ENCODE measurements at places on chromosomes 7 and 10. TPM values are rescaled to one million over a fixed set of nuclear protein-coding genes. Genes with fewer than 3 reads are reported as not detected.

GRCh38 chr7:30815951-30816644 is 44.9 kb downstream of the MINDY4 start:
- H3K4me3 ChIP-seq = no peak overlapping the region
- no peak for DNase-seq
- peak overlapping the region; percentile 17 for H3K27ac ChIP-seq
- no peaks in the 10 kb centered on the region for H3K27me3 ChIP-seq
- H3K4me1 ChIP-seq = no peaks in the 10 kb centered on the region
- H3K36me3 ChIP-seq = no peaks in the 10 kb centered on the region

DNA sequence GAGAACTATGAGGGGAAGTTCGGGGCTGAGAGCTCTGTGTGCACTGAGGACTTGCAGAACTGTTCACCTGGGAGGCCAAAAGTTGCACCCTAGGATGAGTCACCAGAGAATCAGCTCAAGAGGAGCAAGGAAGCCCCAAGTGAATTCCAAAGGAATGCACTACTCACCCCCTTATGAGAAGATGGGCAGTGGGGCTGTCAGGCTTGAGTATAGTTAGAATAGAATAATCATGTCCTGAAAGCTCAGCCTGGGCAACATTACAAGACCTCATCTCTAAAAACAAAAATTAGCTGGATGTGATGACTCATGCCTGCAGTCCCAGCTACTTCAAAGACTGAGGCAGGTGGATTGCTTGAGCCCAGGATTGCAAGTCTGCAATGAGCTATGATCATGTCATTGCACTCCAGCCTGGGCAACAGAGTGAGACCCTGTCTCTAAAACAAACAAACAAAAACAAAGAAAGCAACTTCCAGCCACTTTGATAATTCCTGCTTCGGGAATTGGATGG is 30.0 kb downstream of the MAP3K8 start:
- H3K27me3 ChIP-seq = no peaks in the 10 kb centered on the region
- H3K4me1 ChIP-seq = peaks cover 12% of the 10 kb centered on the region
- H3K36me3 ChIP-seq = peaks cover 35% of the 10 kb centered on the region
- no peak overlapping the region for H3K27ac ChIP-seq

DNA sequence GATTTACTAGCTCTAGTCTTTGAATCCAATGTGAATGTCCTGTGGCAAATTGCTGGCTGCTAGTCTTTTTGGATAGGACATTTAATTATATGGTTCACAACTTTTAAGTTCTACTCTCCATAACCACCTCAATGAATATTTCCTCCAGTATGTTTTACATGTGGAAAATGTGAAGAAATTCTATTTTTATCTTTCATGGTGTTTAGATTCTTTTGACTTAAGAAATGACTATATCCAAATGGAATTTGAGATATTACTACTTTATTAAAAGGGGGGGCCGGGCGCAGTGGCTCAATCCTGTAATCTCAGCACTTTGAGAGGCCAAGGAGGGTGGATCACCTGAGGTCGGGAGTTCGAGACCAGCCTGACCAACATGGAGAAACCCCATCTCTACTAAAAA is 202.0 kb downstream of the ARL4A start:
- no peaks in the 10 kb centered on the region for H3K4me1 ChIP-seq
- no peak overlapping the region for H3K4me3 ChIP-seq
- H3K27ac ChIP-seq = no peak overlapping the region
- H3K27me3 ChIP-seq = no peaks in the 10 kb centered on the region

DNA sequence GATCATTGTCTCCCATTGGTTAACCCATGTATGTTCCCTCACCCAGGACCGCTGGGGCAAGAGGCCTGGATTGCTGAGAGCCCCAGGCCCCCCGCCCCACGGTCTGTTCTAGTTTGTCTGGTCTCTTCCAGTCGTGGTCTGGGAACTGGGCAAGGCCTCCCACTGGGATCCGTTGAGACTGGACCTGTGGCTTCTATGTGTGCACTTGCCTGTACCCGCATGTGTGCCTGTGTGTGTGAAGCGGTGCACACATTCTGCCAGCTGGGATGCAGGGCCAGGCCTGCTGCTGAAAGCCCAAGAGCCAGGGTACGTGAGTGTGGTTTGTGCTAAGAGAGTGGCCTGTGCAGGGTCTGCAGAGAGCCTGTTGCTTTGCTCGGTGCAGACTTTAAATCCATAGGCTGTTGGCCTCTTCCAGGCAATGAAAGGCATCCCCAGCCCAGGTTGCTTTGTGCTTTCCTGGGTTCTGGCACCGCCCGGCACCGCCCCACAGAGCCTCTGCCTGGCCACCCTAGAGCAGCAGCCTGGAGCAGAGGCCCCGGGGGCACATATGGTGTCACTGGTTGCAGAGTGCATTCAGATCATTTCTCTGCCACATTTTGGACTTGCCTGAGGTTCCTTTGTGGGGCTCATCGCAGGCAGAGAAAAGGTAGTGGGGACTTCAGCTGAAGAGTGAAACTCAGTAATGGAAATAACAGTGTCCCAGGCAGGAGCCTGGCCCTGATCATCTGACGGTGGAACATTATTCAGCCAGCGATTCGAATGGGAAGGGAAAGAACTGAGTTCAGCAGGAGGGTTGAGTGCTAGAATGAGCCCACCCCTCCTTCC is 215.5 kb downstream of the GLRX3 start:
- H3K27ac ChIP-seq = no peak overlapping the region
- H3K4me1 ChIP-seq = no peaks in the 10 kb centered on the region
- H3K27me3 ChIP-seq = no peaks in the 10 kb centered on the region

GRCh38 chr10:6667679-6668270 is 87.7 kb upstream of the PRKCQ start:
- H3K4me3 ChIP-seq = no peak overlapping the region
- DNase-seq = no peak
- H3K36me3 ChIP-seq = no peaks in the 10 kb centered on the region
- H3K27ac ChIP-seq = no peak overlapping the region
- no peaks in the 10 kb centered on the region for H3K27me3 ChIP-seq
- no peaks in the 10 kb centered on the region for H3K4me1 ChIP-seq

- H3K4me3 ChIP-seq = no peak overlapping the region
- DNase-seq = no peak
- H3K36me3 ChIP-seq = no peaks in the 10 kb centered on the region
- H3K4me1 ChIP-seq = no peaks in the 10 kb centered on the region
Observed at GRCh38 chr7:12701433-12701832, 14.0 kb downstream of the ARL4A start.

DNA sequence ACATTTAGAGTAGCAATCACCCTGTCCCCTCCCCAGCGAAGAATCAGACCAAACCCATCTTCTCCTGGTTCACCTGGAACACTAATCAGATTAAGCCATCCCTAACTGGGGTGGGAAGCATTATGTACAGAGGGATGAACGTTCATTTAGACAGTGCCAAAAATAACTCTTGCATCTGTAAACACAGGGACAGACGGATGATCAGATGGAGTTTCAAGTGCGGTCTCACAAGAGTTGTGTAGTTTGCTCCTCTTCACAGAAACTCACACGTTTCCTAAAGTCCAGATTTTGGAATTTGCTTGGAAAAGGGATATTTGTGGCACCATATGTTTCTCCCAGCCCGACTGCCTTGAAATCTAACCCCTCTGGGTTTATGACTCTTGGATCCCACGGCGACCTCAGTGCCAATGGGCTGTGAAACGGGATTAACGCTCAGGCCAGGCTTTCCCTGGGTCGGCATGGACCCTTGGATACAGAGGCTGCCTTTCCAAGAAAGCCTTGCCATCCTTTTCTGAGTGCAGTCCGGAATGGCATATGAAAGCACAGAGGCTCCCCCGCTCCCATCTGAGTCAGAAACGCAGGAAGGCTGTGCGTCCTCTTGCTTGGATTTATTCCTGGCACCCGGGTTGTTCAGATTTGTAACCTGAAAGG is 293.2 kb upstream of the HABP2 start:
- no peaks in the 10 kb centered on the region for H3K27me3 ChIP-seq
- H3K36me3 ChIP-seq = no peaks in the 10 kb centered on the region
- DNase-seq = no peak
- no peaks in the 10 kb centered on the region for H3K4me1 ChIP-seq
- H3K27ac ChIP-seq = no peak overlapping the region
- no peak overlapping the region for H3K4me3 ChIP-seq

DNA sequence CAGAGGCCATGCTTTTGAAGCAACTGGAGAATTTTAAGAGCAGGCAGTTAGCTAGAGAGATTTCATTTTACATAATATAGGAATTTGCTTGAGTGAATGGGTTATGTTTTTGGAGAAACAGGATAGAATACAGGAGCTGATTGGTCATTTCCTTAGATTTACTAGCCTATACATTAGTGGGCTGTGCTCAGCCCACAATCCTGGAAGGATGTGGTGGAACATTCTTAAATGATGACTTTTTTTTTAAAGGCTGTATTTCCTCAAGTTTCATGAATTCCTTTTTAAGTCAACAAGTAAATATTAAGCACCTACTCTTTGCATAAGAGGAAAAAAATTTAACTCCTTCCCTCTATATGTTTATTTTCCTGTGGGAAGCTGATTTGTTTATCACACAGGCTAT is 314.4 kb upstream of the BMPER start:
- H3K36me3 ChIP-seq = no peaks in the 10 kb centered on the region
- no peak for DNase-seq
- H3K27ac ChIP-seq = no peak overlapping the region

GRCh38 chr10:125401462-125401861 is 241.1 kb upstream of the CTBP2 start:
- no peak overlapping the region for H3K4me3 ChIP-seq
- DNase-seq = no peak
- H3K4me1 ChIP-seq = no peaks in the 10 kb centered on the region
- no peaks in the 10 kb centered on the region for H3K36me3 ChIP-seq
- H3K27ac ChIP-seq = no peak overlapping the region

GRCh38 chr7:140624392-140625191 is 16.0 kb downstream of the DENND2A start:
- H3K4me3 ChIP-seq = no peak overlapping the region
- no peaks in the 10 kb centered on the region for H3K36me3 ChIP-seq
- DNase-seq = no peak
- H3K4me1 ChIP-seq = no peaks in the 10 kb centered on the region
- peak overlapping the region; percentile 10 for H3K27ac ChIP-seq

GRCh38 chr7:39952803-39953202 is 2.7 kb downstream of the CDK13 start:
- no peak overlapping the region for H3K27ac ChIP-seq
- no peak for DNase-seq
- no peaks in the 10 kb centered on the region for H3K27me3 ChIP-seq
- peak overlapping the region; percentile 96 for H3K4me3 ChIP-seq
- peaks cover 2% of the 10 kb centered on the region for H3K4me1 ChIP-seq

DNA sequence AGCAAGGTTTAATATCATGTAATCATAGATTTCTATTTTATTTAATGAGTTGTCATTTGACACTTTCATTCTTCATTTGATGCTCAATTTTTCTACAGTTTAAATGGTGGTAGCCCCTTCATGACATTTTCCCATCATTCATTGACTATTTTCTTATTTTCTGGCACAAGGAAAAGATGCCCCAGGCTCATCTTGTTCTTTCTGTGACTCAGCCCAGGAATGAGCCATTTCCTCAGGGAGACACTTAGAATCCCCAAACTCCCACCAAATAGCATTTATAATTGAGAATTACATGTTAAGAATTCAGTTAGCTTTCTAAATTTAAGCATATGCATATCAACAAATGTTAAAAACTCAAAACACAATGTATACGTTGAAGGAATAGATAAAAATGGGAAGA is 222.3 kb downstream of the KIF20B start:
- H3K27me3 ChIP-seq = no peaks in the 10 kb centered on the region
- DNase-seq = no peak
- no peak overlapping the region for H3K4me3 ChIP-seq
- H3K36me3 ChIP-seq = no peaks in the 10 kb centered on the region
- no peaks in the 10 kb centered on the region for H3K4me1 ChIP-seq
- no peak overlapping the region for H3K27ac ChIP-seq

GRCh38 chr10:59753267-59753666 is at the start of gene MRLN:
MRLN (minus strand) TSS chr10:59753455.
- H3K27me3 ChIP-seq = no peaks in the 10 kb centered on the region
- DNase-seq = no peak
- H3K4me3 ChIP-seq = no peak within 1 kb of the TSS
- H3K36me3 ChIP-seq = no peaks in the 10 kb centered on the region
- H3K4me1 ChIP-seq = no peaks in the 10 kb centered on the region

DNA sequence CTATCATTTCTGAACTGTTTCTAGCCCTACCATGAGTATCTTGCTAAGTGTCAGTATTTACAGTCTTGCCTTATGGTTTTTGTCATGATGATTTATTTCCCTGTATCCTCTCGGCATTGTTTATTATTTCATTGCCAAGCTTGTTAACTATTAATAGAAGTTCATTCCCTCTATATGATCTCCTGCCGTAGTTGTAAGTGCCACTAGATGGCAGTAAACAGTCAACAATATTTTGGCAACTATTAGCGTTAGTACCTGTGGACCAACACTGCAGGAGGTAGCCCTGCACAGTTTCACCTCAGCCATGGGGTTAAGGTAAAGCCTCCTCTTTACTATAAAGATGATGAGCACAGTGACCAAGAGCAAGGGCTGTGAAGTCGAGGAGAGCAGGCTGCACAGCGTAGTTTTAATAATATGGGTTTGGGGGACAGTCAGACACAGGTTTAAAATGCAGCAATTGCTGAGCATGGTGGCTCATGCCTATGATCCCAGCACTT is 26.1 kb upstream of the CCNJ start:
- H3K36me3 ChIP-seq = no peaks in the 10 kb centered on the region
- no peak overlapping the region for H3K4me3 ChIP-seq
- H3K27ac ChIP-seq = no peak overlapping the region
- no peaks in the 10 kb centered on the region for H3K27me3 ChIP-seq
- no peak for DNase-seq

- no peaks in the 10 kb centered on the region for H3K27me3 ChIP-seq
- DNase-seq = no peak
- no peaks in the 10 kb centered on the region for H3K4me1 ChIP-seq
- H3K4me3 ChIP-seq = no peak overlapping the region
- peak overlapping the region; percentile 32 for H3K27ac ChIP-seq
- H3K36me3 ChIP-seq = no peaks in the 10 kb centered on the region
Observed at GRCh38 chr10:32104622-32105509, 48.6 kb upstream of the KIF5B start.

DNA sequence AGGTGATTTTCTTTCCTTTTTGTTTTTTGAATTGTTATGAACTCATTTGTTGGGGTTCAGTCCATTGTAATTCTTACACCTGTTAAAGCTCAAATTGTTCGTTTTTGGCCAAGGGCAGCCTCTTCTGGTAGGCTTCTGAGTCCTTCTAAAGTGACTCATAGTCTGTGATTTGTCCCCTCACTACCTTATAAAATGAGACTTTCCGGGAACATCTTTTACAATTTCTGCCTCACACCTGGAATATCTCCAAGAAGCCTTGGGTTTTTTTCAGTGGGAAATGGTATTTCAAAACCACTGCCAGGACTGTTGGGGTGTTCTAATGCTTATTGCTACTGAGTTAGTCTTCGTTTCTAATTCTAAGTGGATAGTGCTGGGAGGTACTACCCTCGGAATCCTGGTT is 56.7 kb downstream of the BMPR1A start:
- H3K4me3 ChIP-seq = no peak overlapping the region
- H3K27me3 ChIP-seq = no peaks in the 10 kb centered on the region
- H3K4me1 ChIP-seq = no peaks in the 10 kb centered on the region
- H3K27ac ChIP-seq = no peak overlapping the region
- no peaks in the 10 kb centered on the region for H3K36me3 ChIP-seq

Gene MBL2
- total RNA-seq = not detected

Gene A1CF
- 103 TPM for total RNA-seq

Gene TSPAN12
- 13.2 TPM for total RNA-seq

Gene C10orf105
- total RNA-seq = not detected

Gene CPN1
- total RNA-seq = not detected

Gene AKR1C8
- not detected for total RNA-seq

Gene HOXA3
- total RNA-seq = 6.7 TPM

Gene UBE2D4
- total RNA-seq = 13.0 TPM

All from Peyer's patch (tissue), 4 donors.